GM03348 (cell line): ENCODE measurements at places on chromosomes 11 and 22.

DNA sequence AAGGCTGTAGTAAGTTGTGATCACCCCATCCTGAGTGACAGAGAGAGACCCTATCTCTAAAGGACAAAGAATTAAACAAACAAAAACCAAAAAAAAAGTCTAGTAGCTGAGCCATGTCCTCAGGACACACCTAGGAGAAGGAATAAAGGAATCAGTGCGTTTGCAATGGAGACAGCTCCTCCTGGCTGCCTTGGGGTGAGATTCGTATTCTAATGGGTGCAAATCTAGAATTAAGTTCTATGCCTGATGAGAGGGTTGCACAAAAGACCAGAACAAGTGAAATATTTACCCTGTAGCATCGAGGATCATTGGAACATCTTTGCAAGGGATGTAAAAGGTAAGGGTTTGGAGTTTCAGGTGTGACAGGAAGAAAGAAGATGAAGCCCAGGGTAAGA lies 70.3 kb upstream of the BMAL1 start:
- DNase-seq: no peak

DNA sequence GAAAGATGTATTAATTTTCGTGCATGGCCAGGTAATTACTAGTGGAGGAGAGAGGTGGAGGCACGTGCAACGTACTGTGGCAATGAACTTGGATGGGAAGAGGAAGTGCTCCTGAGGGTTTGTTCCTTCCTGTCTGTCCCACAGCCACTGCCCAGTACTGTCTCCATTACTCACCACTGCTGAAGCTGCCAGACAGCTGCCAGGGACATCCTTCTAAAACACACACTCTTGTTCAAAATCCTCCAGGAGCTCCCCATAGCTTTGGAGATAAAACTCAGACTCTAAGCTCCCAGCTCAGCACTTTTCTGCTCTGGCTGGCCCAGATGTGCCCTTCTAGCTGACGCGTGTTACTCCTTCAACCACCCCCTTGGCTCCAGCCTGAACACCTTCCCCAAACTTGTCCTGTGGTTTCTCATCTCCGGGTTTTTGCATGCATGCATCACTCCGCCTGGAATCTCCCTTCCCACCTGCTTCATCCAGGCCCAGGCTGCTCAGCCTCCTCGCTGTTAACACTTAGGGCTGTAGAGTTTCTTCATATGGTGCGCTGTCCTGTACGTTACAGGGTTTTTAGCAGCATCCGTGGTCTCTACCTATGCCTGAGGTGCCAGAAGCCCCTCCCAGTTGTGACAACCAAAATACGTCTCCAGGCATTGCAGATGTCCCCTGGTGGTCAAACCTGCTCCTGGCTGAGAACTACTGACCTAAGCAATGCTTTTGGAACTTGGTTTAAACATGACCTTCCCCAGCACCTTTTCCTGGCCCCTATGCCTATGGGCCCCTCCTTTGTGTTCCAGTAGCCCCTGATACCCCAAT lies 69.5 kb downstream of the C11orf91 start:
- no peak for DNase-seq

- no peak for DNase-seq
These were observed 14.7 kb downstream of the SCUBE2 start for GRCh38 chr11:9076661-9077060.

GRCh38 chr22:48257685-48258055 lies 1495.2 kb downstream of the TBC1D22A start:
- no peak for DNase-seq

DNA sequence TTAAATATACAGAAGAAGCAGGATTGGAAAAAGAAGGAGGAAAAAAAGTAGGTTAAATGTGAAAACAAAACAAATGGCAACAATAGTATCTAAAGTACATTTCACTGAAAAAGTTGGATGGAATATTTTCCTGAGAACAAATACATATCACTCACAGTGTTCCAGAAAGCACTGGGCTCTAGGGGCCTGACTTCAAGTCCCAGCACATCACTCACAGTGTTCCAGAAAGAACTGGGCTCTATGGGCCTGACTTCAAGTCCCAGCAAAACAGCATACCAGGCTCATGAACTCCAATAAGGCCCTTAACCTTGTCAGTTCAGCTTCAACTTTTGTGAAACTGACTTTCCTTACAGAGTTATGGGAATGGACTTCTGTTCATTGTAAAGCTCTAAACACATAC lies 46.0 kb upstream of the CCDC34 start:
- DNase-seq: no peak

DNA sequence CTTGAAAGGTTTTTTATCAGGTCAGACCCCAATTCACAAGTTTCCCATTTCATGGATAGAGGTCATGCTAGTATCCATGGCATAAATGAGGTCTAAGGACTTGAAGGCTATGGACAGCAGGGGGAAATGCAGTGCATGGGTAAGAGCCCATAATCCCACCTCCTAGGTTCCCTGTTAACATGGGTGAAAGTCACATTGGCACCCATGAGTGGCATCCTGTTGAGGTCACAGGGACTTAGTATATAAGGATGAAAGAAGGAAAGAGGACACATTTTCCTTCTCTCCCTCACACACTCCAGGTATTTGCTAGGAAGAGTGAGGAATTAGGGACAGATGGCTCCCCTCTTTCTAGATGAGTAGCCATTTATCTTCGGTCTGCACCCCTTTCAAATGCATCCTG lies 9.4 kb upstream of the GLYAT start:
- DNase-seq: no peak

GRCh38 chr22:20852076-20852475 lies 6.5 kb downstream of the PI4KA start:
- no peak for DNase-seq

DNA sequence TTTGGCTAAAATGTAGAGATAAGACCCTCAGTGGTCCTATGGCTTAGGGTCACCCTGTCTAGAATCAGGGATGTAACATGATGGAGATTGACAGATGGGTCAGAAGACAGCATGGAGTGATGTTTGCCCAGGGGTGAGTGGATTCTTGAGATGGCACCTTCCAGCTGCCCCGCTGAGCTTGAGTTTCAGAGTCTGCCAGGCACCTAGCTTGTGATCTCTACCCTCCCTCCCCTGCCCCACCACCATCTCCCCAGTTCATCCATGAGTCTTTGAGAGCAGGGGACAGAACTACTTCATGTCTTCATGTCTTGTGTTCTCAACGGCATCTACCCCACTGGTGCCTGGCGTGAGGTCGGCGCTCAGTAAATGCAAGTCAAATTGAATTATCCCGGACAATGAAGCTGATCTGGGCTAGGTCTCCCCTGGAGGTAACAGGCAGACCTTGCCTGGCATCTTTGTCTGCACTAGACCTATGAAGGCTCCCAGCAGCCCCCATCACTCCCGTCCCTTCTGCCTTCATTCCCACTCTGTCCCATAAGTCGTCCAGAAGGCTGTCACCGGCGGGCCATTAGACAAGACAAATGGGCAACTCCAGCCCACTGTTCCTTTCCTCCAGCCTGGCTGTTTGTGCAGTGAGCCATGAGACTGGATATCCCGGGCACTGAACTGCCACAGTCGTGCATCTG lies 239.2 kb upstream of the TBCEL start:
- no peak for DNase-seq

DNA sequence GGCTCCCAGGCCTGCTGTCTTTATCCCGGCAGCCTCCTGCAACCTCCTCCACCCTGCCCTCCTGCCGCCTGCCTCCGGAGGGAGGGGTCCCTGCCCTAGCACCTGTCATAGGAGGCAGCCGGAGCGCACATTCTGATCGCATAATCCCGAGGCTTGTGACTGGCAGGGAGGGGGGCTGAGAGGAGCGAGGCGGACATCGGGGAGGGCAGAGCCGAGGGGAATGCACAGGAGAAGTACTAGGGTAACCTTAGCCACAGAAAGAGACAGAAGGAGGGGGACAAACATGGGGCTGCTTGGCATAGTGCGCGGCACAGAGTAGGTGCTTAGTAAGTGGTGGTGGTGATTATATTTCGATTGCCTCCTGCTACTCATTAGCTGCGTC lies 9.2 kb upstream of the ALX4 start:
- DNase-seq: no peak

GRCh38 chr22:48957311-48957986 lies 870.2 kb downstream of the BRD1 start:
- no peak for DNase-seq

GRCh38 chr11:86174101-86175046 lies 70.2 kb upstream of the EED start:
- peak; percentile 90 for DNase-seq

DNA sequence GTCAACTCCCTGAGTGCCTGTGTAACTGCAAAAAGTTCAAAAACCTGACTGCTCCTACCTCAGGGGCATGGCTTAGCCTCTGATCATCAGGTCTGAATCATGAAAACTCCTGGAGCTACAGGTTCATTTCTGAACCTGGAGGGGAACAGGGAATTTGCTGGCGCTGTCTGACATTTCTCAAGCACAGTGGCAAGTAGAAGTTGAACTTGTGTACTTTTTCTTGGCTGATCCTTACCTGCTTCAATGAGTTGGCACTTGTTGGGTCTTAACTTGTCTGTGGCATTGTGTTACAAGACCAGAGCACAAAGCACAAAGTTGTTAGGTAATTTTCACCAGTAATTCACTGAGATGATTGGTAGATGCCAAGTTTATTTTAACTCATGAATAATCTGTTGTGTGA lies 3.3 kb downstream of the TMEM109 start:
- no peak for DNase-seq

DNA sequence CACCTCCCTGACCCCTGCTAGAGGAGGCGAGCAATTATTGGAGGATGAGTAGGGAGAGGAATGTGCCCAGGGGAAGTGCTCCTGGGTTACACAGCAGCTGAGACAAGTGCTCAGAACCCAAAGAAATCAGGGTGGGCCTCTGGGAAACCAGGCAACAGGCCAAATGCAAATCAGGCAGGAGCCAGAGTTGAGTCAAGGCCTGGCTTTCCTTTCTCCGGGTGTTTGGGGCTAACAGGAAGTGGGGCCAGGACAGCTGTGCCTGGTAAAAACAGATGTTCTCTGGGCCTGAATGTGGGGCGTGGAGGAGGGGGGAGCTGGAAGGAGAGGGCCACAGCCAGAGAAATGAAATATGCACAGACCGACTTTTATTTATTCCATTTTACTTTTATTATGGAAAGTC lies 22.0 kb downstream of the MFNG start:
- DNase-seq: no peak

- no peak for DNase-seq
These were observed 140.9 kb downstream of the TEAD1 start for GRCh38 chr11:12815129-12815480.

- DNase-seq: peak; percentile 74
These were observed 935 bp upstream of the RCOR2 start for GRCh38 chr11:63917692-63918506.

DNA sequence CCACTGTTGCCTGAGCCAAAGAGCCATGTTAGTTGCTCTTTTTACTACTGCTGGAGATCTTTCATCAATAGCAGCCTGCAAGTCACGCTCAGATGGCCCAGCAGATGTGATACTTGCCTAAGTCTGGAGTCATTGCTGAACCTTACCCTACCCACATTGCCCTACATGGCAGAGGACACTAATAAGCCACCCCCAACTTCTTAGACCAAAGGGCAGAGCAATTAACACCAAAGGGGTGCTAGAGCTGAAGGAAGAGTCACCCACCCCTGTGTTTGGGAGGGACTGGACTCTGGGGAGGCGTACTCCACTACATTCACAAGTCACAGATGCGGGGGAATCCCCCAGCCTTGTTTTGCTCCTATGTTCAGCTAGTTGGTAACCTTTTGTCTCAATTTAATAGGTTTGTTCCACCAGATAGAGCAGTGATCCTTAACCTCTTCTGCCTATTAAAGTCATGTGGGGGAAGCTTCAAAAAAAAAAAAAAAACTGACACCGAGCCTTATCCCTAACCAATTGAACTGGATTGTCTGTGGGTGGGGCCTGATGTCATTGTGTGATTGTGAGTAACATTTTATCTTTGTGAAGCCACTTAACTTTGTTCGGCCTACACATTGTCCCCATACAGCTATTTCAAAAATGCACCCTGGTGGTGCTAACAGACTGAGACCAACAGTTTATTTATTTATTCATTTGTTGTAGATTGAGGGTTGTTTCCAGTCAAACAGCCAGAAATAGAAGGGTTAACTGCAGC lies 13.1 kb downstream of the ADM start:
- no peak for DNase-seq

- no peak for DNase-seq
These were observed 13.4 kb downstream of the LINC01488 start for GRCh38 chr11:69494851-69495250.

DNA sequence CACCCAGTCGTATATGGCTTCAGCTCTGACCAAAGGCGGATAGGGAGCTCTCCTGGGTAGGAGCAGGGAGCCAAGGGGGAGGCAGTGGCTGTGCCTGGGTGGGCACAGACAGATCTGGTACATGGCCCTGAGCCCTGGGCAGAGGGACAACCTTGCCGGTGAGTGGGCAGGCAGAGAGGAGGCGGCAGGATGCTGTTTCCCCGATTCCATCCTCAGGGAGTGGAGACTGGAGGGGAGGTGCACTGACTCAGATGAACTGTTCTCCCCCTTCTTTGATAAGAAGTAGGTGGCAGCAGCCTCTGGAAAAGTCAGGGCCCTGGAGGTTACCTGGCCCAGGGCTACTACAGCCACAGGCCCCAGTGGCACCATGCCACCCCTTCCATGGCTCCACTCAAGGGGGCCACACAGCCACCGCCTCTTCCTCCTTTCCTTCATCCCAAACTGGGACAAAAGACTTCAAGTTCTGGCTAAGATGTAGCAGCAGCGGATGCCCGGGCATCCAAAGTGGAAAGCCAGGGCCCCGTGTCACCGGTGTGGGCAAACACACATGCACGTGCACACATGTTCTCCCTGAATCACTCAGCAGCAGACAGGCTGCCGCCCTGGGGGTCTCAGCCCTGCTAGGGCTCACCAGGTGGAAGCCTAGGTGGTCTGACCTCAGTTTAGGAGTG lies 13.4 kb downstream of the CXCR5 start:
- DNase-seq: no peak

- peak; percentile 89 for DNase-seq
These were observed 242.6 kb upstream of the FAT3 start for GRCh38 chr11:91981995-91982394.

GRCh38 chr11:96215826-96216225 lies 127.2 kb downstream of the MAML2 start:
- DNase-seq: no peak

- DNase-seq: no peak
These were observed 170.8 kb downstream of the TBC1D22A start for GRCh38 chr22:46933040-46933930.

GRCh38 chr11:75547617-75548058 lies 14.4 kb upstream of the SERPINH1 start:
- peak; percentile 88 for DNase-seq

DNA sequence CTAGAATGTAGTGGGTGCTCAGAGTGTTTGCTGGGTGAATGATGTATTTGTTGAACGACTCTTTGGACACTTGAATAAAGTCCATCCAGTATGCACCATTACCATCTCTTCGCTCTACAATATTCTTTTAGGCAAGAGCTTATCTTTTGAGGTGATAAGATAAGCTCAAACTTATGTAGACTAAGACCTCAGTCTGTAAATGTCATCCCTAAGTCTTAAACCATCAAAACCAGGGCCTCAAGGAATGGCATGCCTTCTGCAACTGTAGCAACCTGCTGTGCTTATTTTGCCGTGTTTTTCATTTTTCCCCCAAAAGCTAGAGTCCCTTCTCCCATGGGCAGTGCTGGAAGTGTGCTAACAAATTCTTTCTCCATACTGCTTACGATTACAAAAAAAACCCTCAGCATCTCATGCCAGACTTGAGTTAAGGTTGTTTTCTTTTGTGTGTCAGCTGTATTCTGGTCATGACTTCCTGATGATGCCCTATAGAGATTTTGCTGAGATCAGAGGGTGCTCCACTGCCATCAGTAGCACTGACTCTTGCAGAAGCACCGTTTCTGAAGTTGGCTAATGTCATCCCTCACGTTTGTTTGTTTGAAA lies 27.8 kb downstream of the LIMK2 start:
- no peak for DNase-seq

- no peak for DNase-seq
These were observed 38.5 kb downstream of the BCR start for GRCh38 chr22:23218867-23219251.
